ENCODE measurements at places on chromosomes 5 and 9.

DNA sequence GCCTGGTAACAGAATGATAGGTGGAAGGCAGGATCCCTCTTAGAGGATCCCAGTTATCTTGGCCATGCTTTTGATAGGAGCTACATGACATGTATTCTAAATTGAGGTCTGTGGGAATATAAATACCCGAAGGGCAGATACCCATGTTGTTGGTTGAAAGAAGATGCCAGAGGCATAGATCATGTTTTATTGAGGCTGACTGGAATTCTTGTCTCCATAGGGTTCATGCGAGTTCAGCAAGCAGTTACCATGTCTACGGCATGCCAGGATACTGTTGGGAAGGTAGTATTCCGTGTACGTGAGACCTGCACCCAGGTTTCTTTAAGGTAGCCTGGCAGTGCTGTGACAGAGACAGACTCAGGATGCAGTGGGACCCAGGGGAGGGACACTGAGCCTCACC, 230.7 kb downstream of the NR3C1 start:
- no peak for DNase-seq

DNA sequence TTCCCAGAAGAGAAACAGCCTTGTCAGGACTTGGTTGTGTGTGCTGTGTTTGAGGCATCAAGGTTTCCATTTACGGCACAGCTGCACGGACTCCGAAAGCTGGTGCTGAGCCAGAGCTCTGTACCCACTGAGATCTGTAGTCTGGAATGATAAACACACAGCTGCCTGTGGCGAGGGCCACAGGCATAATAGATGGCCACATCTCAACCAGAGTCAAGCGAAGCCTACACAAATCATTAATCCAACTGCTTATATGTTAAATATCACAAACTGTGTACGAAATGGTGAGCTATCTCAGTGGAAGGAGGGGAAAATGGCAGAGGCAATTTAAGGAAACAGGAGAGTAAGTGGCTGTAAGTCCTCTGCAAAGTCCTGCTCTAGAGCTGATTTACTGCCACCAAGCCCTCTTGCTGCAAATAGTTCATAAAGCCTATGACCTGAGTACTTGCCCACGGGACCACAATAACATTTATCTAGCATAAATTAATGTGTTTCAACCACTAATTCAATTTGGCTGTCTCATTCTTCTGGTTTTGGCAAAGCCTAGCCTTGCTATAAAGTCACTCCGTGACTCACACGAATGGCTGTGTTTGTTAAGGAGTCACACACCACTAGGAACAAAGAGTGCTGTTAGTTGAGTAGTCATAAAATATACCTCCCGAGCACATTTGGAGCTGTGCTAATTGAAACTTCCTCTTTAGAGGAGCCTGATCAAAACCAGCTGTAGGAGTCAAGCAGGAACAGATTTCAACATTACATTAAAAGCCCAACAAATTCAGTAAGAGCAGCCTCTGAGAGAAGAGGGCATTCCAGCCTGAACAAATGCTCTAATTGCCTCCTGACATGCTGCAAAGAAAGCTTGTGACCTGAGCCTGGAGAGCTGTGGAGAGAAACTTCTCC, 738.6 kb upstream of the ZNF608 start:
- DNase-seq: peak; percentile 80

DNA sequence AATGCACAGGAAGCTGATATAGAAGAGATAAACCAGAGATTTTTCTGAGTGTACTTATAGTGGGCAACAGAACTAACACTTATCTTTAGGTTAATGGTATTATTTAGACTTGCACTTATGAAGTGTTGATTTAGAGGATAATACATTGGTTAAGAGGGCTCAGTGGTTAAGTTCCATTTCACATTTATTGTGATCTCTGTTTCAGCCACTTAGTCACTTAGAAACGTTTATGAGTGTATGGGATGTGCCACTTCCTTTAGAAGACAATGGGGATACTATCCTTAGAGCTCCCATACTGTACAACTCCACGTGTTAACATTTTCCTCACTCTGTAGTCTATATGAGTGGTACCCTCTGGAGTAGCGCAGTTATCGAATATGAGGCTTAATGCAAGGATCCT, 57.5 kb downstream of the PIP5K1B start:
- DNase-seq: no peak

DNA sequence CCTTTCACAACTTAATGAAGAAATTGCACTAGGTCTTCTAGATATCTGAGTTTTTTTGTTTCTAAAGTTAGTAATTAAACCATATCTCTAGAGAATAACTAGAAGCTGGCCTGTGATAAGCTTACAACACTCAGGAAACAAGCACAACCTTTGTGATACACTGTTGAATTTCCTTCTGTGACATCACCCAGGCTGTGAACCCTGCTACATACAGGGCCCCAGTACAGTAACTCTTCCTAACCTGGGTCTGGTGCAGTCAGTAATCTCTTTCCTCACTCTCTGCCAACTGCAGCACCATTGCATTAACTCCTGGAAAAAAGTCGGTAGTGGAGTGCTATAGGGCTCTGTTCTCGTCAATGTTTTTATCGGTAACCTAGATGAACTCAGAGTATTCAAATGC, 10.6 kb upstream of the IGFBPL1 start:
- DNase-seq: no peak

- no peak for DNase-seq
Observed at GRCh38 chr5:175116466-175117048, 327.4 kb downstream of the DRD1 start.

GRCh38 chr9:137723783-137724445, 105.1 kb downstream of the EHMT1 start:
- DNase-seq: no peak

- no peak for DNase-seq
Observed at GRCh38 chr9:70954126-70954525, 167.3 kb downstream of the TRPM3 start.

DNA sequence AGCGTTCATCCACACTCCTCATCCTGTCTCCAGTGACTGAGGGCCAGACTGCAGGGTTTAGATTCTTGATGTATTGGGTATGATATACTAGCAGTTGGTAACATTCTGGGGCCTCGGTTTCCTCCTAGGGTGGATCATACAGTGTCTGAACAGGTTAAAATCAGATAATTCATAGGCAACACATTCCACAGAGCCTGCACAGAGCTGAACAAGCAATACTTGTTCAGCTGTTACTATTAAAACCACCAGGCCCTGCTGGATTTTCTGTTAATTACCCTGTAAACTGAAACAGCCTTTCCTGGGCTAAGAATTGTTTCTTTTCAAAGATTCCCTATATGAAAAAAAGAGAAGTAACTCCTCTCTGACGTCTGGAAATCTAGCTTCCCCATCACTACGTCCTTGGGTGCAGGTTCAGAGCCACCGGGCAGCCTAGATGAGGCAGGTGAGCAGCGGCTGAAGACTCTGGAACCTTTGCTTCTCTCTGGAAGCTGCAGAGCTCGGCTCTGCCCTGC, 1313.5 kb upstream of the WWC1 start:
- no peak for DNase-seq

- no peak for DNase-seq
Observed at GRCh38 chr5:157196045-157196444, 15.4 kb downstream of the ITK start.

- no peak for DNase-seq
Observed at GRCh38 chr5:65255294-65255693, 226.4 kb downstream of the ADAMTS6 start.

Measured in brain (organoid and tissue), 16 donors.